Activated T-cell treated with anti-CD3 and anti-CD28 coated beads for 1 hour (primary cell): ENCODE measurements at places on chromosomes 4 and X.

GRCh38 chrX:43682726-43683125, 26.6 kb downstream of the MAOA start:
- DNase-seq = no peak

- no peak for DNase-seq
These were observed 115.5 kb downstream of the JADE1 start for GRCh38 chr4:128924951-128925350.

DNA sequence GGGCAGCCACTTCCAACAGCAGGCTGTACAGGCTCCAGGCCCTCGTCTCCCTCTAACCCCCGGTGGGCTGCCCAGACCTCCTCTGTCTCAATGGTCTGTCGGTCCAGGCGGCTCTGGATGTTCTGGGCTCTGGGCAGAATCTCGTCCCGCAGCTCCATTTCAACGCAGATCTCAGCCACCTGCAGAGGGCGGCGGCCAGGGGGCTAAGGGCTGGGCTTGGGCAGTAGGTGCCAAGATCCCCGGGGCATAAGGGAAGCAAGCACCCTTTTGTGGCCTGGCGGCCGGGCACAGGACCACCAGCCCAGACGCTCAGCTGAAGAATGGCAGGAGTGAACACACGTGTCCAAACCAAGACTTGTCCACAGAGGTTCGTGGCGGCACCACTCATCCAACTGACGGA, 9.2 kb downstream of the AVPR2 start:
- DNase-seq = no peak

DNA sequence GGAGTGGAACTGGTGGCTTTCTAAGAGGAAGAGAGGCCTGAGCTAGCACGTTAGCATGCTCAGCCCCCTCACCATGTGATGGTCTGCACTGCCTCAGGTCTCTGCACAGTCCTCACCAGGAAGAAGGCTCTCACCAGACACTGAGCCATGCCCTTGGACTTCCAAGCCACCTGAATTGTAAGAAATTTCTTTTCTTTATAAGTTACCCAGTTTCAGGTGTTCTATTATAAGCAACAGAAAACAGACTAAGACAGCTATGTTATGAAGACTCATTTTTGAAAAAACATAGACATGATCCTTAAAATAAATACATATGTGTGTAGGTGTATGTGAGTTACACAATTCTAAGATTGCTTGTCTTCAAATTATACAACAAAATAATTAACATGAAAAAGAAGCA, 74.7 kb downstream of the CEP44 start:
- DNase-seq = no peak

DNA sequence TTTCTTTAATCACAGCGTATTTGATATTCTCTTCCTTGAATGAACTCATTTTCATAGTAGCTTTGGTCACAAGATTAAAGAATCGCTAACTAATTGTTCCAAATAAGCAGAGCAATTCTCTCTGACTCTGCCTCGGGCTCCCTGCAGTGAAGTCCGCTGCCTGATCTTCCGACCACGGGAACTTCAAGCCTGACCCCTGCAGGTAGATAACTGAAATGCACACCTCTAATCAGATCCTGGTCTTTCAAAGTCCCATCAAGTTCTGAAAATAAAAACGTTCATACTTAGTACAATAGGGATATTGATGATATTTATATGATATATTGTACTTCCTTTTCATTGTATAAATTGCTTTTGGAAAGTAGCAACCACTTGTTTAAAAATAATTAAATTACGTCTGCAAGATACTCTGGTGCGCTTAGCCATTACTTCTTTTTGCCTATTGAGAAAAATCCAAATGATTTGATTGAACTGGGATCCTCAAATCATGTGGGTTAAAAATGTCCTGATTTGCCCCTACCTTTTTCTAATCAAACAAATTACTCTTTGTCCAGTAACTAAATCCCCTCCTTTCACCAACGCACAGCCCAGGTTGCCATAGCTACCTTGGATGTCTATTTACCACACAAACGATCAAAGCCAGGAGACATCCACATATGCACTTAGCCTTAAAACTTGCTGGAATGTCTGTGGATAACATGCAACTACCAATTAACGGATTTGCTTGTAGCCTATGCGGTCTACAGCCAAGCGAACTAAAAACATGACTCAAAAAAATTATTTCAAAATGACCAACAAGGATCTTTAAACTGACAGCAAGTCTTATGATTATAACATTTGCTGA, 4.2 kb downstream of the MID1 start:
- no peak for DNase-seq

DNA sequence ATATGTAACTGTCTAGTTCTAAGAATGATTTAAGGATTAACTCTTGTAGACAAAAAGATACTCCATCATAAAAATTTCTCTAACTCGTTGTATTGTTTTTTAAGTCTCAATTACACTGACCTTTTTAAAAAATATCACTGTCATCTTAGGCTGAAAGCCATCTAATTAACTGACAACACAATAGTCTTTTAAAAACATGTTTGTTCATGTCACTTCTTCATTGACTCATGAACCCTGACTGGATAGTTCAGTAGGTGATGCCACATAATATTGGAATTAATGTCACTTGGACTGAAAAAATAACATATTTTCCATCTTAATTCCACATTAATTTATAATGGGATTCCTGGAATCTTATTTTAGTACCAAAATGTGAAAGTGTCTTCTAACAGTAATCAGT, 179.3 kb downstream of the ADGRL3 start:
- no peak for DNase-seq

DNA sequence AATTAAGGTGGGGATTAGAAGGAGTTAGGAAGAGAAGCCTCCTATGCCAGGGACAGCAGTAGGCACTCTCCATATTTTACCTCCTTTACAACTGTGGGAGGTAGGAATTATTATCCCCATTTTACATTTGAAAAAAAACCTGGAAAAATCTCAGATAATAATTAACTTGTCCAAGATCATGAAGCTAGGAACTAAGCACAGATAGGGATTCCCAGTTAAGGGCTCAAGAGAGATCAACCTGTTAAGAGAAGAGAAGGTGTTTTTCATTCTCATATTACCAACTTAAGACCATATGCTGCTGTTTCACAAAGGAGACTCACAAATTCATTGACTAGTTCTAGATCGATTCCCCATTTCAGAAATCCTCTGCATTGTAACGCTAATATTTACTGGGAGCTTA, 16.1 kb upstream of the FAM47E start:
- DNase-seq = no peak

DNA sequence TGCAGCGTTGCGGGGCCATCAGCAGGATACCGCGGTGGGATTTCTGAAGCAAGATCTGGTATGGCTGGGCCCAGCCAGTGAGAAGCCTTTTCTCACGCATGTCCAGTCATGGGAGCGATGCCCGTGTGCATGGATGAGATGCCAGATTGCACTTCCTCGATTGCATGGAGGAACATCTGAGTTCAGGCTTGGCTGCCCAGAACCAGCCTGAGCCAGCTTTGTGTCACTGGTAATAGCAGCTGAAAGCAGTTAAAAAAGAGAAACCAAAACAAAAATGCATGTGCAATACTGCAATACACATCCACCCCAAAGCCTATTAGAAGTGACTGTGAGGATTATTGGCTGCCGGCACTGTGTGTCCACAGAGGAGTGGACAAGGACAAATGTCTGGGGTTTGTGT, 59.3 kb downstream of the PSAPL1 start:
- DNase-seq = no peak

DNA sequence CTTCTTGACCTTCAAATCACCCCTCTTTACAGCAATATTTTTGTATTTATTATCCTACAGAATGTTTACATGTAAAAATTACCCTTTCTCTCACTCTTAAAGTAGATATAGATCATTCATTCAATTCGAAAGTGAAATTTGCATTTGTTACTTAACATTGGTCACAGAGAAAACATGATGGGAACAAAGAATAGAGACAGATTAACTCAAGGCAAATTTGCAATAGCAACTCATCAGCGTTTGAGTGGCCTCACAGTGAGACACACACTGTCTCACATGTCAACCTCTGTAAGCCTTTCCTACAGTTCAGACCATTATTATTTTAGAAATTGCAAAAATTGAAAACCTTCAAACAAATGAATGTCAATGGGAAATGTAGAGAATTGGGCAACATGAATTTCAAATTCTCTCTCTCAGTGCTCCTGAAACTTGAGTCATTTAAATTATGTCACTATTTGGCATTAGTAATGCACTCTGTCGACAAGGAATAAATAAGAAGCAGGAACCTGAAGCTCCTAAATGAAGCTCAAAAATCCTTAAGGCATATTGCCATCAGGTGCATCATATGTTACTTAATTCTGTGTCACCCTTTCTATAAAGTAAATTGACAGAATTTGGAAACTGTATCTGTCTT, 148.3 kb upstream of the ANXA10 start:
- no peak for DNase-seq

GRCh38 chrX:128800138-128800537, 723.2 kb downstream of the SMARCA1 start:
- DNase-seq = no peak

DNA sequence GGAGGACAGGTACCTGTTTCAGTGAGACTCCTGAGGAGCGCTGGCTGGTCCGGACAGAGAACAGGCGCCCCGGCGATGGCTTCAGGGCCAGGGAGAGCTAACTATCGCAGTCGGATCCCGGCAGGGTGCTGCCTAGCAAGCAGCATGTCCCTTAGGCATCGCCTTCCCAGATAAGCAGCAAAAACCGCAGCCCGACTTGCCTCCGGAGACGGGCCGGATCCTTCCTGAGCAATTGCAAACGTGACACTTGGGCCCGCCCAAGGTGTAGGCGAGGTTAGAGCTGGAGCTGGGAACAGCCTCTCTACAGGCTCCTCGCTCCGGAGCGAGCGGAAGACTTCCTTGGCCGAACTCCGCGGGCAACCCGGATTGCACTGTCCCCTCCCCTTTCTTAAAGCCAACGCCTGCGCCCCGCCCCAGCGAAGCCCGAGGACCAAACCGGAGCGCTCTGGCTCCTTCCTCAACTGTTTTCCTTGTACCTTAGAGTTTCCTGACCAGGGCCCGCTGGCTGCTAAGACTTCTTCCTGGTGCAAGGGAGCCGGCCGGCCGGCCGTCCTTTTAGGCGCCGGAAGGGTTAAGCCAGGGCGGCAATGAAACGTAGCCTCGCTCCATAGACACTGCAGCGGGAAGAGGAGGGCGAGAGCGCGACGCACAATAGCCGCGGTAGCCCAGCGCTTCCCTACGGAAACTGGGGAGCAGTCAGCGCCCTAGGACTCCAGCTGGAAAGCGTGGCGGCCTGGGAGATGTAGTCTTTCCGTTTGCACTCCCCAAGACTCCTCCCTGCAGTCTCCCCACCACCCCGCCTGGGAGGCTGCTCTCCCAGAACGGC, at the start of gene OPHN1:
TSS of gene OPHN1 (minus strand) at position 341 of the 826 bp plus-strand sequence. CDS start 475 bp downstream, outside the sequence.
- DNase-seq = no peak

GRCh38 chrX:118116713-118117550, at the start of gene KLHL13:
Gene KLHL13, minus strand, starts transcription at chrX:118116810. Its CDS starts 88,337 bp downstream, at chrX:118028473.
- peak; percentile 0 for DNase-seq

DNA sequence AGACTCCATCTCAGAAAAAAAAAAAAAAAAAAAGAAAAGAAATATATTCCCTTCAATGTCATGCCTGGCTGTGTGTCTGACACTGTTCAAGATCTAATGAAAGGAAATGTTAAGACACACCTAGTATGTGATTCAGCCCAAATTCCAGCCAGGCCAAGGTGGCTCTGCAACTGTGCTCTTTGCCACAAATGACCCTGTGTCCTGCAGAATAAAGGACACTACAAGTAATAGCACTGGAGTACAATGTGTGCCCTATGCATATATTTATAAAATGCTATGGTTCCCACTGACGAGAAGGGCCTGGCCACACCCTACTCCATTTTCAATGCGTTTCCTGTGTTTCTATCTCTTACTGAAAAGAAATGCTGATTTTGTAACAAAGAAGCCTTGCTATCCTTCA, 98.0 kb upstream of the SORBS2 start:
- no peak for DNase-seq

DNA sequence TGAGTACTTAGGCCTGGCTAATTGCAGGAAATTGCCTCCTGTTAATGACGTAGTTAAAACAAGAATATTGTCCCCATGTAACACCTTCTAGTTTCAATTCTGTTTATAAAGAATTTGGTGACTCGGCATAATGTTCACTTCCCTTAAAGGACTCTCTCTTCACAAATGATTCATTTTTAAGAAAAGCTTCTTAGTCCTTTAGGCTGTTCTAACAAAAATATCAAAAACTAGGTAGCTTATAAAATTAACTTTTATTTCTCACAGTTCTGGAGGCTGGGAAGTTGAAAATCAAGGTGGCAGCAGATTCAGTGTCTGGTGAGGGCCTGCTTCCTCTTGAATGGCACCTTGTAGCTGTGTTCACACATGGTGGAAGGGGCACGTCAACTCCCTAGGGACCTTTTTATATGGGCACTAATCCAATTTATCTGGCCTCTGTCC, 23.8 kb downstream of the COL25A1 start:
- DNase-seq = no peak

DNA sequence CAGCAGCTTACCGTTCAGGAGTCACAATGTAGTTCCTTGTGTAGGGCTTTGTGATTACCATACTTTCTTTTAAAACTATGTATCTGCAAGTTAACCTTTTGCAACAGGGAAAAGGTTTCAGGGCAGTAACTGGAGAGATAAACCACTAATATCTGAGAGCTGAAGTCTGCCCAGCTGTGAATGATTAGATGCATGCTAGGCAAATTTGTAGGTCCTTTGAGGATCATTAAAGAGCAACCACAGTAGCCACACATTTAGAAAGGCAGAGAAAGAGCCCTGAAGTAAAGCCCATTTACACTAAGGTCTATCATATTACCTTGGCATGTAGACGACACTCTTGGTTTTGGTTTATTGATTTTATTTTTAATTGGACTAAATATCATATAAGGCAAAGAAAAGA, 60.0 kb downstream of the ATP8A1 start:
- no peak for DNase-seq

GRCh38 chr4:43452948-43453347, 560.4 kb downstream of the GRXCR1 start:
- no peak for DNase-seq

DNA sequence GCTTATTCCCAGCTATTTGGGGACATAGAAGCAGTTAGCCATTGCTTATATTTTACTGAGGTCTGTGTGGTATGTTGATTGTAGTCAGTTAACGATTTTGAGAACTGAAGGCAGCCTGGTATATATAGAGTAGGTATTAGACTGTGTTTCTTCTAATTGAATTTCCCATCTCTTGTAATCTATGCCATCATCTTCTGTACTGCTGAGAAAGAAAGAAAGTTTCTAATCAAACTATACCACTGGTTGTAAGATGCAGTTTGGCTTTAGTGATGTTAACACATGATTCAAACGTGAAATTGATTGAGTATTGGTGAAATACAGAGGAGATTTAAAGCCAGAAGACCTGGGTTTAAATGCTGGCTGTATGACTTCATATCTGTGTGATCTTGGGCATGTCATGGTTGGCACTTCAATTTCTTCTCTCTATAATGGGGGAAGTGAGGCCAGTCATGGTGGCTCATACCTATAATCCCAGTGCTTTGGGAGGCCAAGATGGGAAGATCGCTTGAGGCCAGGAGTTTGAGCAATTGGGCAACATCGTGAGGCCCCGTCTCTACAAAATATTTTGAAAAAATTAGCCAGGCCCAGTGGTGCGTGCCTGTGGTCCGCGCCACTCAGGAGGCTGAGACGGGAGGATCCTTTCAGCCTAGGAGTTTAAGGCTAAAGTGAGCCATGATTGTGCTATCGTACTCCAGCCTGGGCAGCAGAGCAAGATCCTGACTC, 11.6 kb downstream of the HTT start:
- no peak for DNase-seq
